ENCODE measurements at places on chromosomes 1 and 21.

DNA sequence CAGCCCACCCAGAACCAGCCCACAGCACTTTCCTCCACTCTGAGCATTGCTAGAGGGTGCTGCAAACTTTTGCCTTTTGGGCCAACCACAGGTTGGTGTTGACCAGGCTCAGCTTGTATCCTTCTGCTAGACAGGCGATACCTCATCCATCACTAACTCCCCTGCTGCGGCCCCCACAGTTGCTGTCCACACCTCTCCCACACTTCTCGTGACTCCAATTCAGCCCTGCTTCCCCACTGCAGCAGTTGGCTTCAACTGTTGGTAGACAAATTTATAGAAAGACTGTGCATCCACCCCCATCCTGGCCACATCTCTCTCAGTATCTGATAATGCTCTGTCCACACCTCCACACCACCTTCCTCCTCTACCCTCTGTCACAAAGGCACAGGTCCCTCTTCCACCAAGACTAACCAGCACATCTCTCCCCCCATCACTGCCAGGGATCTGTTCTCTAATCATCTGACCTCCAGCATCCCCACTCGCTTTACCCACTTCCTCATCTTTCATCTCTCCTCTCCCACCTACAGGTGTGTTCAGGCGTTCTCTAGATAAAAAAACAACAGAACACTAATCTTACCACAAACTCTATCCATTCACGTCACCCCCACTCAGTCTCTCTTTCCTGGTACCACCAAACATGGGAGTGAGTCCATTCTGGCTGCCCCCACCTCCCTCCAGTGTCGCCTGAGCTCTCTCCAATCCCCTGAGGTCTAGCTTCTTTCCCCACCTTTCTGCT is 15.8 kb upstream of the SLC25A44 start:
- no peak for DNase-seq

GRCh38 chr1:183273300-183273699 is 87.2 kb downstream of the LAMC2 start:
- DNase-seq = no peak

- no peak for DNase-seq
These were observed 23.2 kb upstream of the SLC30A1 start for GRCh38 chr1:211601982-211602670.

DNA sequence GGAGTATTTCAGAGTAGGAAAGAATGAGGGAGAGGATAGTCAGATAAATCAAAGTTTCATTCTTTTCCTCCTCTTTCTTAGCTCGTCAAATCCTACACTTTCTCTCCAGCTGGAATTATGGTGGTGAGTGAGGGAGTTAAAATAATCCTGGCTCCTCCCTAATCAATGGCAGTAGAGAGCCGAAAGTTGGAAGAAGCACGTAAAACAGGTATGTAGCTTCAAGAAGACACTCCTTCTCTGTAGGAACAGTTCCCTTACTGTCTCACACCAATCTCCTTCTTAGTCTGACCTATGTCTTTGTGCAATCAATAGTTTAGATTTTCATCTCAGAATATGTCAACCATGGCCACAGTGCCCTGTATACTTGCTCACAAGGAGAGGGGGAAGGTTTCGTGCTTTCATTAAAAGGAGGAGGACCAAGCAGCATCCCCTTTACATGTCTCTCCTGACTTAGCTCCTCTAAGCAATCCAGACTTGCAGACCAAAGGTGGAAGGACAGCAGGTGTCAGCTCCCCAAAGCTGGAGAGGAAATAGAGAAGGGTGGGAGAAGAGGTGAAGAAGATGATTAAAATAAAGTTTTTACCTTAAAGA is 878 bp downstream of the MINDY1 start:
- DNase-seq = no peak

GRCh38 chr1:180581635-180582039 is 22.9 kb downstream of the OVAAL start:
- DNase-seq = no peak

DNA sequence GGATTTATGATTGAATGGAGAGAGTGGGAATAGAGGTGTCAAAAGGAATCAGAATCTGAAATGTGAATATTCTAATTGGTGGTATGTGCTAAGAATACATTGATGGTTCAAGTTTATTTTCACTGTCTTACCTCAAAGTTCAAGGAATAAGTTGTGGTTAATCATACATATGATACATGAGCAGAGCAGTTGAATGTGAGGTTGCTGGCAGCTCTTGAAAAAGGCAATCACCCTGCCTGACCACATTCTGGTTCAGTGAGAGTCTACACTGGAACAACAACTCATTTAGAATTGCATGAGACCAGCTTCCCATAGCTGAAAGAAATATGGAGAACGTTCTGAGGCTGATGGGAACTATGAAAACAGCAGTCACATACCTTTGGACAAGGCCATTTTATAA is 68.3 kb upstream of the ARHGAP29 start:
- no peak for DNase-seq

GRCh38 chr1:193754732-193755427 is 568.5 kb upstream of the B3GALT2 start:
- DNase-seq = no peak

GRCh38 chr1:30929135-30929889 is 20.8 kb upstream of the SDC3 start:
- no peak for DNase-seq

DNA sequence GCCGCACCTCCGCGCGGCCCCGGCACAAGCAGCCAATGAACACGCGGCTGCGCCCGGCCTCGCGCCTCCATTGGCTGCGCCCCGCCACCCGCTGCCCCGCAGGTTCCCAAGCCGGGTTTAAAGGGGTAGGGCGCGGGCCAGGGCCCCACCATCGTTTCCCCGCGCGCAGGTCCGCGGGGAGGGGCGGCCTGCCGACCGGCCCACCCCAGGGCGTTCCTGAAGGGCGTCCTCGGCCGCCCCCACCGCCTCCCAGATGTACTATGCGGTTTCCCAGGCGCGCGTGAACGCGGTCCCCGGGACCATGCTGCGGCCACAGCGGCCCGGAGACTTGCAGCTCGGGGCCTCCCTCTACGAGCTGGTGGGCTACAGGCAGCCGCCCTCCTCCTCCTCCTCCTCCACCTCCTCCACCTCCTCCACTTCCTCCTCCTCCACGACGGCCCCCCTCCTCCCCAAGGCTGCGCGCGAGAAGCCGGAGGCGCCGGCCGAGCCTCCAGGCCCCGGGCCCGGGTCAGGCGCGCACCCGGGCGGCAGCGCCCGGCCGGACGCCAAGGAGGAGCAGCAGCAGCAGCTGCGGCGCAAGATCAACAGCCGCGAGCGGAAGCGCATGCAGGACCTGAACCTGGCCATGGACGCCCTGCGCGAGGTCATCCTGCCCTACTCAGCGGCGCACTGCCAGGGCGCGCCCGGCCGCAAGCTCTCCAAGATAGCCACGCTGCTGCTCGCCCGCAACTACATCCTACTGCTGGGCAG is at the start of gene OLIG1:
Gene OLIG1, plus strand, starts transcription at position 148 of the 750 bp plus-strand sequence. Its CDS starts 106 bp downstream, at position 254.
- DNase-seq = no peak

GRCh38 chr1:14910984-14911721 is 242.4 kb upstream of the TMEM51 start:
- no peak for DNase-seq

DNA sequence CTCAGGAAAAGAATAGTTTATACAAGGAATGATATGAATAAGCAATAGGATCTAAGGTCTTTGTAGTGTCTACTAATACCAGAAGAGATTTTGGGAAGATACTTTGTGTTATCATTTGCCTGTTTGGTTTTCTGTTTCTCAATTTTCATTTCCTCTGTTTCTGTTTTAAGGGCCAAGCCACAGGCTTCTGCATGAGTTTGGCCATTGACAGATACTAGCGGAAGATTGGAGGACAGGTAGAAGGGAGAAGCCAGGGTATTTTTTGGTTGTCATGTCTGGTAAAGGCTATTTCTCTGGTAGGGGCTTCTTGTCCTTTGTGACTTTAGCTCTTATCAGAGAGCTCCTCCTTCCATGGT is 51.4 kb downstream of the HS2ST1 start:
- no peak for DNase-seq

DNA sequence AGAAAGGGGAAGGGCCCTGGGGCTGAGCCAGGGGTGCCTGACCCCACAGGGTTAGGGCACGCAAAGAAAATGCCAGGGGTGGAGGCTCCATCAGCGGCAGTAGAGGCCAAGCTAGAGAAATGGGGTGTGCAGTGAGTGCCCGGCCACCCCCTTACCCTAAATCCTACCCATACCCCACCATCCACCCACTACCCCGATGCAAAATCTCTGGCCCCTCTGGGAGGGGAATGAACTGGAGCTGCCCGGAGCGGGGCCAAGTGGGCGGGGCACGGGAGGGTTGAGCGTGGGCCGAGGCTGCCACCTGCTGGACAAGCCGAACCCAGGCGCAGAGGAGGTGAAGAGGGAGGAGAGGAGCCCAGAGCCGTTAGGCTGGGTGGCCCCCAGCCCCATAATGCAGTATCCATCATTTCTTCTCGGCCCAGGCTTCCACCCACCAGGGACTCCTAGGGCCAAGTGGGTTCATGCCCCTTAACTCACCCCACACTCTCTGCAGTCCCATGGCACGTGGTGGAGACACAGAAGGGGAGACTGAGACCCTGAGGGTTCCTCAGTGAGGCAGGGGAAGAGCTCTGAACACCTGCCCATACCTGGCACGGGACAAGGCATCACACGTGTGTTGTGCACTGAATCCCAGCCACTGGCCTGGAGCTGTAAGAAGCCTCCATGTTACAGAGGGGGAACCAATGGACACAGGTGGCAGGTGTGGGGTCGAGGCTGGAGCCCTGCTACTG is 1.4 kb upstream of the C1QC start:
- DNase-seq = no peak

DNA sequence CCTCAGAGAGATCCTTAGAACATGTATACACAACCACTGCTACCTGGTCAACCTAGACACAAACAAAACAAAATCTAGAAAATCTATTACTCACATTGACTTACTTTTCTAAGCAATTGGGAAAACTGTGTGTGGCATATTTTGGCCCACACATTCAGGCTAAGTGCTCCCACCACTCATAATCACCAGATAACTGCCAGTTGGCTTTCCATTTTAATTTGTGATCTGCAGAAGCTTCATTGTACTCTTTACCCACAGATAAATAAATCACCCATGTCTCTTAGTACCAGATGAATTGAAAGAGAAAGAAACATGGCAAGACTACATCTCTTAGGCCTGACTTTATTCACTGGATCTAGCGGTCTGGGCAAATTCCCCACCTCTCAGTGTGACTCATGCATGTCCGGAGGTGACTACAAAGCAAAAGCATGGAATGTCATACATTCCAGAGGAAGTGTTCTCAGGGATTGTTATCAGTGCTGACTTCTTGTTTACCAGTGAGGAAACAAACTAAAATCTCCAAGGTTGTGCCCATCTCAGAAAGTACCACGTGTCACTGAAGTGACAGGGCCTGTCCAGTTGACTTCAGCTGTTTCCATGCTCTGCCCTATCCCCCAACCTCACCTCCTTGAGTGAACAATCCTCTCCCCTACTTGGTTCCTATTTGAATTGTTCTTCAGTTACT is 52.4 kb upstream of the BCL10 start:
- no peak for DNase-seq

GRCh38 chr1:7497107-7497637 is 273.9 kb upstream of the VAMP3 start:
- DNase-seq = no peak

GRCh38 chr1:173241528-173242347 is 34.6 kb upstream of the TNFSF4 start:
- no peak for DNase-seq

- DNase-seq = no peak
These were observed 33.8 kb upstream of the RPL11 start for GRCh38 chr1:23657659-23658275.

- DNase-seq = no peak
These were observed 70.3 kb downstream of the MORN1 start for GRCh38 chr1:2320760-2321667.

DNA sequence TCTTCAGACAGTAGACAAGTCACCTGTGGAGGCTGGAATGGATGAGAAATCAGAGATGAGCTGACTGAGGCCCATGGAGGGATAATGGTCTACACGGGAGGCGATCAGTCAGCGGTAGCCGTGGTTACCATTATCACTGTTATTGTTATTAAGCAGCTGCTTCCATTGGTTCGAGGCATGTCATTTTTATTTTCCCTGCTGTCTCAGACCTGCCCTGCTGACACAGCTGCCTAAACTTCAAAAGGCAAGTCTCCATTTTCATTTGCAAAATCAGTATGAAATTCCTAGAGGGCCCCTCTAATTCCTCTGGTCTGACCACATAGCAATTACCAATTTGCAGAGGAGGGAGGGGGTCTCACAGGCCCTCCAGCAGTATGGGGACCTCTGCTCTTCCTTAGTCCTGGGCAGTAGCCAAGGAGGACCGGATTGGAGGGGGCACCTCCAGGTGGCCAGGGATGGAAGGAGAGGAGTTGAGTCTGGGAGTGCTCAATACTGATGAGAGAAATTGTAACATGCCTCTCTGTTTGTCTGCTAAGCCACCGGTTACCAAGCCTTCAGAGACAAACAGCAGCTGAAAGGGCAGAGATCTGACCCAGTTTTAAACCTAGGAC is 184.2 kb downstream of the TRABD2B start:
- no peak for DNase-seq

Measured in cortex of kidney (tissue), 1 donor.